ENCODE measurements at places on chromosomes 5 and 9.

DNA sequence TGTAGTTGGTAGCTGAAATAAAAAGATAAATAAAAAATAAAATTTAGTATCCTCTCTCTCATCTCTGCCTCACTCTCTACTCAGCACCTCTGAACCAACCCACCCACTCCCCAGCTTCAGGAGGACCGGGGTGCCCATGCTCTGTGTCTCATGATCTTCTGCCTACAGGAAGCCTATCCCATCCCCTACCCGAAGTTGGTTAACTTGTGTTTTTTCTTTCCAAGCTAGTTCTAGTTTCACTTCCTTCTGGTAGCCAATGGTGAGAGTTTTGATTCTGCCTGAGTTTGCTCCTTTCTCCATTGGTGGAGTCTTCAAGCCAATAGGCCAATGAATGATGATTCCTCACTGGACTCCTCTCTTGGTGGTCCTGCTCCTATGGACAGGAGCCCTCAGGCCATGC lies 32.1 kb downstream of the SNX24 start:
- no peak for DNase-seq

GRCh38 chr5:133552925-133553525 lies 59.3 kb downstream of the FSTL4 start:
- DNase-seq: no peak

- DNase-seq: no peak
Observed at GRCh38 chr9:127898433-127899127, 823 bp downstream of the ST6GALNAC6 start.

GRCh38 chr9:132369421-132369820 lies 14.6 kb upstream of the SETX start:
- DNase-seq: no peak

DNA sequence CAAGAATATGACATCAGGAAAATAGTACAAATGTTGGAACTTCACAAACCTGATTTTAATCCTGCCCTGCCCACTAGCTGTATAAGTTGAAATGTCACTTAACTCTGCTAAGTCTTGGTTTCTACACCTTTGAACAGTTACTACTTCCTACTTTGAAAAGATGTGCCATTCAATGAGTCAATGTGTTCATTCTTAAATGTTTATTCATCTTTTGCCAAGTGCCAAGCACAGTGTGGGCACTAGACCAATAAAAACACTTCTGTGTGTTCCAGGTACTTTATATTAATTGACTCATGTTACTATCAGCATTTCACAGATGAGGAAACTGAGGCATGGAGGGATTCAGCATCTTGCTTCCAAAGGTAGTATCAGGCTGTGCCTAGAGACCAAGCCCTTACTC lies 12.8 kb downstream of the PDCL start:
- DNase-seq: no peak

GRCh38 chr5:99019812-99020697 lies 91.2 kb upstream of the CHD1 start:
- DNase-seq: no peak

DNA sequence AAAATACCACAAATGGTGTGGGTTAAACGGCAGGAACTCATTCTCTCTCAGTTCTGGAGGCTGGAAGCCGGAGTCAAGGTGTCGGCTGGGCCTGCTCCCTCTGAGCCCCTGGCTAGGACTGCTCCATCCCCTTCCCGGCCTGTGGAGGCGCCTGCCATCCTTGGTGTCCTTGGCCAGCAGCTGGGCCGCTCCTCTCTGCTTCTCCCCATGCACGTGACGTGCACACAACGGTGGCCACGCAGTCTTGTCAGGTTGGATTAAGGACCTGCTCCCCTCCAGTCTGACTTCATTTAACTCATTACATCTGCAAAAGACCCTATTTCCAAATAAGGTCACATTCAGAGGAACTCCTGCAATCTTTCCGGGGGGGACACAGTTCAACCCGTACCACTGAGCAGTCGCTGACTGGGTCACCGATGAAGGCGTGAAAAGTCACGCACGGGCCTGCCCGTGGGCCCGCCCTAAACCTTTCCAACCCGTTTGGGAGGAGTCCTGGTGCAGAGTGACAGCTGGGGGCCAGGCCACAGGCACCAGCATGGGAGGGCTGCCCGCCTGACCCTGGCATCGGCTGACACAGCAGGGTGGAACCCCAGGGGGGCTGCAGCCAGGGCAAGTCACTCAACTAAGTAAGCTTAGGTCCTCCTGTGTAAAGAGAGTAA lies 135.2 kb downstream of the COL23A1 start:
- DNase-seq: peak; percentile 31

DNA sequence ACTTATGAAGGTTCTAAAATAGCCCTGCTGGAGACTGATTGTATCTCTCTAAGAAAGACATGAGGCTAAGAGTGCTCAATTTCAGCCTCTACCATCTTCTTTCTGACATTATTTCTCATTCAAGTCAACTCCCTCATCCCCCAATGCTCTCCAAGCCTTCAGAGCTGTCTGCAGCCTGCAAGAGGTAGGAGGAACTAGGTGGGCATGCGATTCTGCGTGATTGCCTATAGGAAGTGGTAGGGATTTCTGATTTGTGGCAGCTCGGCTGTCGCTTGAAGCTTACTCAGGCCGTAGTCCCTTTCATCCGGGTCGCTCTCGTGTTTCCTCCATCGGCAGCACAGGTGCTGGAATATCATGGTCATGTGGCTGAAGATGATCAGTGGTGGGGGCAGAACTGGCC lies 138.1 kb upstream of the KLF9 start:
- no peak for DNase-seq

DNA sequence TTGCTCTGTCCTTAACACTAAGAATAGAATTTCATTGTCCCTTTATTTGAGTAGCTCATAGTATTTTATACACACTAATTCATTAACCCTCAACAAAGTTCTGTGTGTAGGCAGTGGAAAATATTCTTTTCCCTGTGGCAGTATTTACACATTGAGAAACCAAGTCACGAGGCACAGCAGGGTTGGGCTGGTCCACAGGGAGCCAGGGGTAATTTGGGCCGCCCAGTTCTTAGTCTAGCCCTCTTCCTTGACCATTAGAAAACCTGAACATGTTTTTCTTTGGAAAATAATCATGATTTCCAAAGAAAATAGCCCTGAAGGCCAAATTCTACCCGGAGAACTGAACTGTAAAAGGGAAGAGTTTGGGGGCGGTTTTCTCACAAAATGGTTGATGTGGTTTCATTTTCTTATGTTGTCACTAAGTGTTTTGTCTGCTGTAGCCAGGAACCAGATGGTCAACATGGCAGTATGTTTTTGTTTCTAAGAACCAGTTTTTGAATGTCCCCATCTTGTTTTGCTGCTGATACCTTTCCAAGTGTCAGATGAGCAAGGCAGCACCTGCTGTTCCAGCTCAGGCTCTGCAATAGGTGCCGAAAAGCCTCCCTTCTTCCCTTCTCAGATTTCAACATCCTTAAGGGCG lies 29.6 kb downstream of the ARHGEF28 start:
- no peak for DNase-seq

DNA sequence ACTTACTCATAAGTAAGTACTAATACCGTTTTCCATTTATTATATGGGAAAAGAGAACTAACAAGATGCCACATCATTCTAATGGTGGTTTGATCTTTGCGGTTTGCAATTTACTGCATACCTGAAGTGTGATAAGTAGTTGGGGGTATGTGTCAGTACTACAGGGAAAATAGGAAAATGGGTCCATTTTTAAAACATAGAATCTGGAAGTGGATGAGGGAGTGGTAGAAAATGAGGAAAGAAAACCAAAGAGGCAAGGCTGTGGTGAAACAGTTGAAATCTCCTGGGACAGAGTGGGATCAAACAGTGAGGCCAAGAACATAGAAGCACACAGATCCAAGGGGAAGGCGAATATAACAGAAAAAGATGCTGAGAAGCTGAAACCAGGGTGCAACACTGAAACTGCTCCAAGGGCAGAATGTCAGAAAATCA lies 6.7 kb downstream of the ADAMTSL1 start:
- DNase-seq: no peak

DNA sequence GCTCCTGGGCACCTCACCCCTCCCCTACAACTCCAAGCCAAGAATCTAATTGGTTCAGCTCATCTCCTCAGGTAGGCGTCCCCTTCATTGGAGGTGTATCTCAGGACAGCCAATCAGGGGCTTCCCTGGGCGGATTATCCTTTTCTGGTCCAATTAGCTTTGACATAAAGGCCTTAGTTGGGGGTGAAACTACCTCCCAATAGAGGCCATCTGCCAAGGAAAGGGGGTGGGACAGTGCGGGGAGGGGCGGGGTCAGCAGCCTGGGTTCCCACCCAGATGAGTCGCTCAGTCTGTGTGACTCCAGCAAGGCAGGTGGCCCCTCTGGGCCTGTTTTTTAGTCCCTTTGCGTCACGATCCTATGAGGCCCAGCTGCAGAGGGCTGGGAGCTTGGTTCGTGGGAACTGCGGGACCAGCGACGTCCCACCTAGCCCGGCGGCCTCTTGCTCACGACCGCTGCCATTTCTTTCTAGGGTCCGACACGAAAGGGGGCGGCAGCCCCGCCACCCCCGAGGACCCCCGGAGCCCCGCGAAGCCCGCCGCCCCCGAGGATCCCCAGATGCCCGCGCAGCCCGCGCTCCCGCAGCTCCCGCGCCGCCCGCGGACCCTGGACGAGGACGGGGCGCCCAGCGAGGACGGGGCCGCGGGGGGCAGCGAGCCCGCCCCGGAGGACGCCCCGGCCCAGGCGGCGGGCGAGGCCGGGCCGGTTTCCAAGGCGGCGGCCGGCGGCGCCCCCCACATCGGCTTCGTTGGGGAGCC lies 8.9 kb downstream of the PRRT1B start:
- no peak for DNase-seq

GRCh38 chr5:146703899-146704298 lies 174.7 kb downstream of the PPP2R2B start:
- DNase-seq: no peak

GRCh38 chr9:36833954-36834353 lies 200.1 kb downstream of the PAX5 start:
- DNase-seq: no peak

DNA sequence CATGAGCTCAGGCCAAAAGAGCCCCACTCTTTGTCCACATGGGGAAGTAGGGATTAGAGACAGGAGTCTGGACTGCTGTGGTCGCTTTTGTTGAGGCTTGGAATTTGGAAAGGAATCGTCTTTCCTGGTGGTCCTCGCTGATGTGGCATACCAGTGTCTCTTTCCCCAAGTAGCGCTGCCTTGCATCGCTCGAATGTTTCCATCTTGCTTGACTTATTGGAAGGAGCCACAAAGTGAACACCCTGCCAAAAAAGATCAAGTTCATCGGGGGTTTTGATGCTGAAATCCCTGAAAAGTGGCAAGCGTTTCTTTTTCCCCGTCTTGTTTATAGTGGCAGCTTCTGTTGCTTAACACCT lies 161.3 kb downstream of the MACROH2A1 start:
- DNase-seq: peak; percentile 29

GRCh38 chr5:31469886-31470285 lies 62.0 kb downstream of the DROSHA start:
- no peak for DNase-seq

DNA sequence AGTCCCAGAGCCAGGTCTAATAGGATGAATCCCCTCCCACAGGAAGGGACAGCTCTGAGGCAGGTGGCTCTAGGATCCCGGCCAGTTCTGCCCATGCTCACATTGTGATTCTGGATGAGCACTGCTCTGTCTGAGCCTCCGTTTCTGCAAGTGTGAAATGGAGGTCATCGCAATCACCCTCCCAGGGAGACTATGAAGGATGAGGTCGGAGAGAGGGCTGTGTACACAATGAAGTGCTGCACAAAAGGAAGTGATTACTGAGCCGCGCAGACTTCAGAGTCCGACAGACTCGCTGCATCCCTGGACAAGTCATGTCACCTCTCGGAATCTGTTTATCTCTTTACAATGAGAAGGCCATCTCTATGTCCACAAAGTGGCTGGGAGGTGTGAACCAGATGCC lies 21.7 kb downstream of the LHX6 start:
- DNase-seq: no peak

- no peak for DNase-seq
Observed at GRCh38 chr5:9452181-9452580, 93.7 kb downstream of the SEMA5A start.

DNA sequence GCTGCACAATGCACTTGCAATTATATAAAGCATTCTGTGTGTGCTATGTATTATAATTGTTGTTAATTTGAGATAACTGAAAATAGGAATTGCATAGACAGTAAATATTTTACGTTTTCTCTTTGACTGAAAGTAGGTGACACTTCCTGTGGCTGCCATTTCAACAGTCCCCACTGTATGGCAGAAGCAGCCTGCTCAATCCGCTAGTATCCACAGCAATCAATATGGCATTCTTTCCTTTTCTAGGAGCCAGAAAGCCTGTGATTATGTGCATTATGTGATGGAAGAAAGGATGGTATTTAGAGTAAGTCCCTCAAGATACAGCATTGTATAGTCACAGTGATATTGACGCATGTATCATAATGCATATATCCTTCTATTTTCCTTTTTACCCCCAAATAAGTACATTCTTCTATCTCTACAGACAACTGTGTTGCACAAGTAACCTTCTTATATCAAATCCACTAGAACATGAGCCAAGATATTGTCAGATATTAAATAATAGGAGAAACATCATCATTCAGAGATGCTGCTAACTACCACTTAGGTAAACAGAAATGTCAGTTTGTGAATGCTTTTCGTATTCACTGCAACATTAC lies 59.7 kb downstream of the CARTPT start:
- no peak for DNase-seq

GRCh38 chr9:2271426-2271825 lies 256.3 kb downstream of the SMARCA2 start:
- DNase-seq: no peak

- no peak for DNase-seq
Observed at GRCh38 chr5:127068493-127069214, 4.6 kb downstream of the C5orf63 start.

GRCh38 chr9:106326493-106326892 lies 536.5 kb upstream of the ZNF462 start:
- DNase-seq: no peak

- DNase-seq: no peak
Observed at GRCh38 chr9:81377320-81377719, 312.0 kb downstream of the TLE1 start.

GRCh38 chr9:36793277-36793676 lies 220.6 kb downstream of the MELK start:
- DNase-seq: no peak

GRCh38 chr9:130770093-130770492 lies 65.0 kb upstream of the ABL1 start:
- DNase-seq: no peak

- no peak for DNase-seq
Observed at GRCh38 chr9:129263836-129264235, 85.8 kb upstream of the IER5L start.

- DNase-seq: no peak
Observed at GRCh38 chr5:43363445-43364152, 48.6 kb downstream of the CCL28 start.
